GM12891 (cell line): ENCODE measurements at places on chromosomes 4 and X.

GRCh38 chr4:53929311-53929710 is 135.1 kb downstream of the CHIC2 start:
- no peak for DNase-seq

DNA sequence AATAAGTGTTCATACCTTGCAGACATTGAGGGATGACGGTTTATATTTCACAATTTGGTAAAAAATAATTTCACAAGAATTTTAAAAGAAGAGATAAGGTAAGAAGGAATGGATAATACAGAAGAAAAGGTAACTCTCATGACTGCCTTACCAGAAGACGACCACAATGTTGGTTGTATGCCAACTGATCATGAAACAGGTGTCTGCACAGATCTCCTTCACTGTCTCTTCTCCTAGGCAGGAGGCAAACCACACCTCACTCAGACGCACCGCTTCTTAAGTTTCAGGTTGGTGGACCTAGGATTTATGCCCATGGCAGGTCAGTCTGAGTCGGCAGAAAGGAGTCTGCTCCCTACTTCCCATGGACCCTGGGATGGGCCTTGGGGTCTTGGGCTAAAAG is 177.2 kb downstream of the VSIG4 start:
- DNase-seq: no peak

DNA sequence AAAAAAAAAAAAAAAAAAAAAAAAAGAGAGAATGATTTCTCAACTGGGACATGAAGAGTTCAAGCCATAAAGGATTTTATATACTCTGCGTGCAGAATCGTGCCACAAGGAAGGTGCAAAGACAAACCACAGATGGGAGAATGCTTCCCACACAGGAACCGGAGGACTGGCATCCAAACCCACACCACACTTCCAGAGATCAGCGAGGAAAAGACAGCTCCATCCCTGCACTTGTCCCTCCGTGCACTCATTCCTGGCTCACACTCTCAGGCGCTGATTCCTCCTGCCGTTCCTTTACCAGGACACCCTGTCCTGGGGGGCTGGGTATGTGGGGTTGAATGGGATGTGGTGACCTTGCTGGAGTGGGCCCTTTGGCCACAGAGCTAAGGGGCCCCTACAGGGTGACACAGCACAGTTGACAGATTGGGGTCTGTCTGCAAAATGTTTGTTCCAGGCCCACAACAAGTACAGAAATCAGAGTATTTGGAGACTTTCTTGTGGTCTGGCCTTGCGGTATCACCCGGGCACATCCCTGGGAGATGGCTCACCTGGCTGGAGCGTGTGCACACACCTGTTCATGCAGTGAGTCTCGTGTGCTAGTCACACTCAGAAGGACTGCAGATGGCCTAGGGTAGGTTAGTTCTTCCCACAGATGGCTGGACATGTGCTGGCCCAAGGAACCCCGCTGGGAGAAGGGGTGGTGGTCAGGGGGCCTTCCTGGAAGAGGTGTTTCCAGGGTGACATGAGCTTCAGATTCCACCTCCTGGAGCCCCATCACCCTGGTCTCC is 55.4 kb upstream of the GPR78 start:
- no peak for DNase-seq

DNA sequence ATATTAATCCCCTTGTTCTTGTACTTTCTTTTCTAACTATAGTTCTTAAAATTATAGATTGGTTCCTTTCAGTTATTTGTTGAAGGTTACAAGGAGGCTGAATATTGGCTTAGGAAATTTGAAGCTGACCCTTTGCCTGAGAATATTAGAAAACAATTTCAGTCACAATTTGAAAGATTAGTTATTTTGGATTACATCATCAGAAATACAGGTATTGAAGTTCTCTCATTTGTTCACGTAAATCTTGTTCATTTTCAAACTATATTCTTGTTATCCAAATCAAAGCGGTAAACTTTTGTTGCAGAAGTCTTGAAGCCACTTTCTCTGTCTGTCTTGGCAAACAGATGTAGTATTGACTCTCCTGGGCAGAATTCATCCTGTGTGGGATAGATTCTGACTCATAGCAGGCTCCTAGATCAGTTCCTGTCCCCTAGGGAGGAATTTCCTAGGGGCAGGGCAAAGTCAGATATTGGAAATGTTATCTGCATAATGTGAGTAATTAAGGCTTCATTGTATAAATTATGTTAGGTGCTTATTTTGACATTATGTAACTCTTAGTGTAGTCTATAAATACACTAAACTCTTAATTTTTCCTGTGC is 25.2 kb downstream of the PI4K2B start:
- no peak for DNase-seq

GRCh38 chrX:44344687-44345086 is 1.2 kb upstream of the EFHC2 start:
- DNase-seq: no peak

DNA sequence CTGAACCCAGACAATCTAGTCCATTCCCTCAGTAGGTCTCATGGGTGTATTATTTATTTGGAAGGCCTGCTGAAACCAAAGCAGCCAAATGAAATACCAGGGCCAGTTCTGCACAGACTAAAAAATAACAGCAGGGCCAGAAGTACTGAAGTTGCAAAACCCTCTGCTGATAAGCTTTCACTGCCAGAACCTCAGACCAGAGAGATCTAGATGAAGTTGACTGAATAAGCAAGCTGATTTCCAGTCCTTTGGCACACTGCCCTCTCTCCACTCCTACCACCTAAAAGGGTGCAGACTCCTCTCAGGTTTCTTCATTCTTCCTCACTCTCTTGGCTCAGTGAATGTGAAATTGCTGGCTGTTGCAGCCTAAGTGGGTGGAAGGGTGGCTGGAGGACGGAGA is 276.7 kb upstream of the KLF3 start:
- DNase-seq: no peak

DNA sequence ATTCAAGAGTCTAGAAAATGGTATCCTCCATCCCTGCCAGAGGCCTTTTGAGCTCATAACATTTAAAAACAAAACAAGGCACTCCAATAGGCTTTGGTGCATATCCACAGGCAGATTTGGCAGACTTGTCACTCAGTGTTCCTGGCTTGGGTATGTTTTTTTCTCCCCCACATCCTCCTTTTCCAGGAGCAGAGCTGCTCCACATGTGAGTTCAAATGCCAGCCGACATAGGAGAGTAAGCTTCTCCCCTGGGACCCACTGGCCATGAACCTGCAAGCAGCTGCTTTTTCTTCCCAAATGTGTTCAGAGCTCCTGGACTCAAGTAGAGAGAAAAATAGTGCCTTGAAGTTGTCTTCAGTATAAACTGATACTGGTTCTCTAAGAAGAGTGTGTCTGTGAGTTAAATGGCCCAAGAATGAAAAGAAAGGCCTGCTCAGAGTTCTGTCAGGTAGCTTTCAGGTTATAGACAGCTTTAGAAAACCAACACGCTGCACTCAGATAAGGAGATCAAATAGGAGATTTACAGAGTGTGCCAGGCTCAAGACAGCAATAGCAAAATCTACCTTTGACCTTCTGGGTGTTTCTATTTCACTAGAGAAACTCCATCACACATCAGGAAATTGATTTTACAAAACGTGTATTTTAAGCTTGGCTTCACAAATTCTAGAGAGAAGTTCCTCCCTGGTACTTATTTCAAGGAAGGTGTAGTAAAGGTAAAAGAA is 162.5 kb upstream of the GALNT7 start:
- no peak for DNase-seq

- DNase-seq: no peak
Observed at GRCh38 chr4:145061318-145061920, 36.6 kb downstream of the ANAPC10 start.

- DNase-seq: no peak
Observed at GRCh38 chr4:53068755-53069330, 206.7 kb downstream of the RASL11B start.

DNA sequence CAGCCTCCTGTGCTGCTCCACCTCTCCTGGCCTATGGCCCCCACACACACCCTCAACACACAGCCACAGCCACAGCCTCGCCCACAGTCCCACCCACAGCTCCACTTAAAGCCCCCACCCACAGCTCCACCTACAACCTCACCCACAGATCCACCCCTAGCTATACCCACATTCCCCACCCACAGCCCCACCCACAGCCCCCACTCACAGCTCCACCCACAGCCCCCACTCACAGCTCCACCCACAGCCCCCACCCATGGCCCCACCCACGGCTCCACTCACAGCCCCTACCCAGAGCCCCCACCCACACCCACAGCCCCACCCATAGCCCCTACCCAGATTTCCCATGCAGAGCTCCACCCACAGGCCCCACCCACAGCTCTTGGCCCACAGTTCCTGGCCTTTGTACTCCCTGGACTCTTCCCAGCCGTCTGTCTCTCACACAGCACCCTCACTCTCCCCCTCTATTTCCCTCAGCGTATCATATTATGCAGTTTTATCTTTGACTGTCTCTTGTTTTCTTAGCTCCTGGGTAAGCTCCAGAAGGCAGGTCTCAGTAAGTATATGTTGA is 322.5 kb downstream of the EVC2 start:
- no peak for DNase-seq

GRCh38 chr4:121690001-121690400 is 6.8 kb downstream of the ANXA5 start:
- DNase-seq: no peak

GRCh38 chr4:32002037-32002747 is 1282.0 kb downstream of the PCDH7 start:
- DNase-seq: no peak

DNA sequence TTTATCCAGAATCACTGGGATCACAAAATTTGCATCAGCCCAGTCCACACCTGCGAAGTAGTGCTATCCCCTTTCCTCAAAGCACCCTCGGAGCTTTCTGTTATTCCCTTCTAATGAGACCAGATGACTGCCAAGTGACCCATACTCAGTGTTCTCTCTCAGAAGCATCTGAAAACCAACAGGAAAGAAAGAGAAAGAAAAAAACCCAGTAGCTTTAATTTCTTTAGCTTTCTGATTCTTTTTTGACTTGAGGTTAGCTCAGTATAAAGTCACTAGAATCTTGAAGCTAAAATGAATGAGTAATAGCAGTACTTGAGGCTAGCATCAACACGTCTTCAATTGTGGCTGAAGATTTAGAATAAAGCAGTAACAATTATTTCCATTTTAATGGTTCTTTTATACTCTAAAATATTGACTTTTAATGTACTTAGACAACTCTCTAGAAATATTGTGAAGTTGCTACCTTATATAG is 124.4 kb downstream of the ANK2 start:
- DNase-seq: no peak
